ENCODE measurements at places on chromosomes 16 and 17.

- DNase-seq = no peak
Observed at GRCh38 chr17:16464303-16465051, 27.5 kb downstream of the LRRC75A start.

- no peak for DNase-seq
Observed at GRCh38 chr16:58057121-58057520, 31.6 kb downstream of the MMP15 start.

- DNase-seq = no peak
Observed at GRCh38 chr17:18344021-18344420, 19.3 kb downstream of the SHMT1 start.

- no peak for DNase-seq
Observed at GRCh38 chr17:67365738-67366192, 612 bp downstream of the PSMD12 start.

DNA sequence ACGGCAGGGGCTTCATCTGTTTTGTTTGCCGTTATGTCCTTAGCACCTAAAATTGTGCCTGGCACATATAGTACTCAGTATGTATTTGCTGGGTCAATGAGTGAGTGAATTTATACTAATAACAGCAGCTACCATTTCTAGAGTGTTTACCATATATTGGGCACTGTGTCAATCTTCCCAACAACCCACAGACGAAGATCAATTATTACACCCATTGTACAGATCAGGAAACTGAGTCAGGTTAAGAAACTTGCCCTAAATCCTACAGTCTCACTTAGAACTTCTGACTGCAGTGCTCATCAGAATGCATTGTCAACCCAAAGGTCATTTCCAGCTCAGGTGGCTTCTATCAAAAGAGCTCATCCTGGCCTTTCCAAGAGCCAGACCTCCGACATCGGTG is 44.5 kb upstream of the MEOX1 start:
- no peak for DNase-seq

DNA sequence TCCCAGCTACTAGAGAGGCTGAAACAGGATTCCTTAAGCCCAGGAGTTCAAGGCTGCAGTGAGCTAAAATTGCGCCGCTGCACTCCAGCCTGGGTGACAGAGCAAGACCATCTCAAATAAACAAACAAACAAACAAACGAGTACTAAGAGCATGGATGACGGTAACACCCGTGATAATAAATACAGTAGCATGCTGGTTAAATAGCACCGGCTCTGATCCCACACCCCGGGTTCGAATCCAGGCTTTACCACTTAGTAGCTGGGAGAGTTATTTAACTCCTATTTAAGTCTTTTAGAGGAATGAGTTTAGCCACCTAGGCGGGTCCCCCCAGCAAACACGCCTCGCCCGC is 301 bp upstream of the METTL22 start:
- DNase-seq = no peak

DNA sequence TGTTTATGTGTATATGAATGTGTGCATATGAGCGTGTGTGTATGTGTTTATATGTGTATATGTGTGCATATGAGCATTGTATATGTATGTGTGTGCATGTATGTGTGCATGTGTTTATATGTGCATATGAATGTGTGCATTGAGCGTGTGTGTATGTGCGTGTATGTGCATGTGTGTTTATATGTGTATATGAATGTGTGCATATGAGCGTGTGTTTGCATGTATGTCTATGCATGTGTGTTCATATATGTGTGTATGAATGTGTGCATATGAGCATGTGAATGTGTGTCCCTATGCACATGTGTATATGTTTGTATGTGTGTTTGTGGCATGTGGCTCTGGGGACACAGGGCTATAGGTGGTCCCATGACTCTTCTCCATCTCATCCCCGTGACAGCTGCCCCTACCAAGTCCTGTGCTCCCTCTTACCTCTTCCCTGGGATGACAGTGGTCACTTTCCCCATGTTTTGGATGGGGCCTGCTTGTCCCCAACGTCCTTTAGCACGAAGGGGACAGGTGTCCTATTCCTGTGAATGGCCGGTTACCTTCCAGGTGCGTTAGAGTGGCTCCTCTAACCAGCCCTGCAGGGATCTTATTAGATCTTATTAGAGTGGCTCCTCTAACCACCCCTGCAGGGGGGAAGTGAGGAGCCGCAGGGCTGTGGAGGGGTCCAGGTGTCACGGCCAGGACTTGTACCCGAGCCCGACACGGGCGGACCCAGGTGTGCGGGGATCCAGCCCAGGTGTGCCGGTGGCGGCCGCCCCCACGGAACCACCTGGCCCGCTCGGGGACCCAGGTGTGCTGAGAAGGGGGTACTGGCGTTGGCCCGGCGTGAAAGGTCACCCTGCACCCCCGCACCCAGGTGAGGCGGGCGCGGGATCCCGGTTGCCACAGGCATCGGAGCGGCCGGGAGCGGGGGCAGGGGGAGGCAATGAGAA is 105.6 kb downstream of the SEC14L1 start:
- no peak for DNase-seq

DNA sequence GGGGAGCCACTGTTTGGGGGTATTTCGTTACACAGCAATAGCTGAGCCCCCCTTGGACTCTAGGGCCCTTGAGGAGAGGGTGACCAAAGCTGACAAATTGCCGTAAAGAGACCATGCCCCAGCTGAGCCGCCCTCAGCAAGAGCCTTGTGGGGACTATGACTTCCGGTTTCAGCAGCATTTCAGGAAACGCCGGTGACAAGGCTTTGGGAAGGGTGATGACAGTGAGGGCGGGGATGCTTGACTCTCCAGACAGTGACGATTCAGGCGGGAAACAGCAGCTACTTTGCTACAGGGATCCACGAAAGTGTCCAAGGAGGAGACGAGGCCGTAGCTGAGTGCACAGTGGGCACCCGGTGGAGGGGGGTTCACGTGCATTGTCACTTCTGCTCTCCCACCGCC is 360.8 kb downstream of the C16orf95 start:
- no peak for DNase-seq

DNA sequence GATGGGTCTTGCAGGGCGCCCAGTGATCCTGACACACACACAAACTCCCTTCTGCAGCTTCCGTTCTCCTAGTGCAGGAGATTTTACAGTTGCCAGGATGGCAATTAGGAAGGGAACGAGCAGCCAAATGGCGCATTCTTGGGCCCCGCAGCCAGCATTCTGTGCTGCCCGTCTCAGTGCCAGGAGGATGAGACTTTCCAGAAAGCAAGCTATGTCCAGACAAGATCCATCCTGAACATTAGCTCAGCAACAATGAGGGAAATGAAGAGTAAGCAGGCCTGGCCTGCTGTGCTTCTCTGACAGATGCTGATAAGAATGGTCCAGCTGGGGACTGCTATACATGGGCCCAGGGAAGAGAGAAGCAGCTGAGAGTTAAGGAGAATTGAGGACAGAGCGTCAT is 16.5 kb downstream of the SPPL2C start:
- no peak for DNase-seq

- no peak for DNase-seq
Observed at GRCh38 chr17:80898716-80899115, 92.9 kb upstream of the CHMP6 start.

DNA sequence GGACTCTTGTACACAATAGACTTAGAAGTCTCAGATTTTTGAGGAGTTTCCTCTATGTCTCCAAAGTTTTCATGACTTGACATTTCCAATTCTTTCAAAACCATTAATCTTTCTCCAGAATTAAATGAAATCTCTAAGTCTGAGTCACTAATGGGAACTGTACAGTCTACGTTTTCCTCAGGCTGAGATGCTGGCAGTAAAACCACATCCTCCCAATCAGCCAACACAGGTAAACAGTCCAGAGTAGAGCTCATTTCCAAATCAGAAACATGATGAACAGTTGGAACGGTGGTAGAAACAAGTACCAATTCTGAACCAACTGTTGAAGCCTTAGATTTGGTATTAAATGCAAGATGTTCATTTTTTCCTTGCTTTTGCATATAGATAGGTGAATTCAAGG is 7.9 kb downstream of the ERI2 start:
- no peak for DNase-seq

DNA sequence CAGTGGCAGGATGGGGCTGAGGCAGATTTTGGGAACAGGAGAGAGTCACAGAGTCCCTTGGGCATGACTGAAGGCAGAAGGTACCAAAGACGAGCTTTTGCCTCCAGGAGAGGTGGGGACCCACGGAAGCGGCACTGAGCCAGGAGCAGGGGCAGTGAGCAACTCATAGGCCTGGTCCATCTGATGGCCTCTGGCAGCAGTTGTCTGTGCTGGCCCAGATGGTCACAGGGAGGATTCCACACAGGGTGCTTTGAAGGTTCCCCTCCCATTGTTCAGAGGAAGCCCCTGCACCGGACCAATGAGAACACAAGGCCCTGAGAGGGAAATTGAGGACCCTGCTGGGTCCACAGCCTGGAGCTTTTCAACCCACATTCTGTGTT is 360.3 kb upstream of the TNRC6C start:
- no peak for DNase-seq

DNA sequence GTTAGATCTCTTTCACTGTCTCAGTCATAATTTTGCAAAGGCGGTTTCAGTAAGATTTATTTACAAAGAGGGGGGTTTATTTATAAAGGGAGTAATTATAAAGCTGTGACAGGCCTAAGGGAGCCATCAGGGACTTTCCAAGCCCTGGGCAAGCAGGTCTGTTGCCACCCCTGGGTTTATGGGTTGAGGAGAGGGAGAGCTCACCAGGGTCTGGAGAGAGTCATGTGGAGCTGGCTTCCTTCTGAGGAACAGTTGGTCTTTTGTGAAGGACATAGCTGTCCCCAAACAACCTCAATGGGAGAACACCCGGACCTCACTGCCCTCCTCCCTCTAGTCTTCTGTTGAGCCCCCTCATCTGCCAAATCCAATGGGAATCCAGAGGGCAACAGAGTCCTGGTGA is 9.8 kb downstream of the ITGAM start:
- DNase-seq = no peak

DNA sequence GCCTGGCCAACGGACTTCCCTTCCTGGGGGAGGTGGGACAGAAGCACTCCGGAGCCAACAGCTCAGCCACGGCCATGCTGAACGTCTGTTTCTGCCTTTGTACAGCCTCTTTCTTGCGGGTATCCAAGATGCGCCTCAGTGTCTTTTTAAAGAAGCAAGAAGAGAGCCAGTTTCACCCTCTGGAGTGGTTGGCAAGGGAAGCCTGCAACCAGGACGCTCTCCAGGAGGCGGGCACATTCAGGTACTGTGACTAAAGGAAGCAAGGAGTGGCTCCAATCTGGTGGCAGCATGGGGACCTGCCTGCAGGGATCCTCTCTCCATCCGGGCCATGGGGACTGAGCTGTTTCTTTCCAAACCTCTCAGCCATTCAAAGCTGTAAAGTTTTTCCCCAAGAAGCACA is 60.6 kb upstream of the ENDOV start:
- no peak for DNase-seq

- DNase-seq = no peak
Observed at GRCh38 chr17:34615326-34615725, 35.9 kb downstream of the TMEM132E start.

DNA sequence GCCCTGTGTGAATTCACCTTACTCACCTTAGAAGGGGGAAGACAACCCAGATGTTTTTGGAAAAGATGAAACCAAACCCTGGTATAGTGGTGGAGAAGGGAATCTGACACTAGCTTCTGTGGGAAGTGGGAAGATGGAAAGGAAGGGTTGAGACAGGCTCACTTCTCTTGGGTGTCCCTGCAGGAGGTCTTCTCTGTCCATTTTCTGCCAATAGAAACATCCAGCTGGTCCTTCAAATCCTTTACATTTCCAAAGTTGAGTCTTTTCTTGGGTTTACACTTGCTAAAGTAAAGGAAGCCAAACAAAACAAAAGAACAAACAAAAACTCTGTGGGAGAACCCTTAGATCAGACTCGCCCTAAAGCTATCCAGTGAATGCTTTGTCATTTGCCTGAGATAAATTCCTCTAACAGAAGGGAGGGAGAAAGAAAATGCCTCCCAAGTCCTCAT is 10.2 kb downstream of the HOXB1 start:
- no peak for DNase-seq

GRCh38 chr17:64698725-64699124 is 36.6 kb upstream of the SMURF2 start:
- DNase-seq = no peak

DNA sequence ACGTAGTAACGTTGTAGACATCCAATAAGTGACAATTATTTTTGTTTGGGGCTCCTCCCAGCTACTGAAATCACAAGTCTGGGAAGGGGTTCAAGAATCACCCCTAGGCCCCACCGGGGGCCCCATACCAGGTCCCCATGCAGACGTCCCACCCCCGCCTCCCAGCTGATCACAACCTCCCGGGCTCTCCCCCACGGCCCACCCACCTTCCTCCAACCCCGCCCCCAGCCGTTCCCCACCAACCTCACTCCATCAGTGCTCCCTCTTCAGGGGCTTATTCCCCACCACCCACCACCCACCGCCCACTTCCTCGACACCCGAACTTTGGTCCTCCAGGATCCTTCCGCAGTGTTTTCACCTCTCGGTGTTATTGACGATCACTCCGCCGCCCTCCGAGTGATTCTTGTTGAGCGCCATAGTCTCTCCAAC is 240 bp downstream of the WBP2 start:
- peak; percentile 66 for DNase-seq

GRCh38 chr17:76407509-76407908 is 23.1 kb downstream of the SPHK1 start:
- no peak for DNase-seq

- DNase-seq = no peak
Observed at GRCh38 chr16:84195201-84196093, 4.5 kb downstream of the ADAD2 start.

GRCh38 chr16:46828292-46828691 is 2.7 kb downstream of the C16orf87 start:
- DNase-seq = no peak

- DNase-seq = no peak
Observed at GRCh38 chr16:1403036-1403435, 11.5 kb downstream of the UNKL start.

GRCh38 chr17:13978478-13978877 is 90.8 kb upstream of the COX10 start:
- DNase-seq = no peak

DNA sequence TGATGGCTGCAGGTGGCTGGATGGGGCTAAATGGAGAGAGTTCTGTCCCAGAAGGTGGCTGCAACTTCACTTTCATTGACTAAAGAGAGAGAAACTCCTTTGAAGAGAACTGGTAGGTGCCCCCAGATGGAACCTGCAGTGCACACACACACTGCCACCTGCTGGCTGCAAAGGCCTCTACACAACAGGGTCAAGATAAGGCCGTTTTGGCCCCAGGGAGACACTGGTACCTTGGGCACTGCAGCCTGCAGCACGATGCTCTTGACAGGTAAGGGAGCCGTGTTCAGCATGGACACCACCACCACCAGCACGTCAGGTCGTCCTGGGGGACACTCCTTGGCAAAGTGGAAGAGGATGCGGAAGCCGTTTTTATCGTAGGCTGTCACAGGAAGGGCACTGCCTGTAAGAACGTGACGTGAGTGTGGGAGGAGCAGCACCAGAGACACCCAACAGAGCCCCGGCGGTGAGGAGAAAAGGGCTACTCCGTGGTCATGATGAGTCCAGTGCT is 22.7 kb downstream of the GGA3 start:
- peak; percentile 20 for DNase-seq

- peak; percentile 35 for DNase-seq
Observed at GRCh38 chr17:63405741-63406261, 40.3 kb downstream of the CYB561 start.

GRCh38 chr17:81440511-81441244 is 45.4 kb downstream of the BAHCC1 start:
- DNase-seq = no peak
